Coronary artery (tissue), 2 donors: ENCODE measurements at places on chromosomes 5 and 9.

GRCh38 chr5:97888439-97888838 is 705.4 kb upstream of the RIOK2 start:
- no peak for DNase-seq

- no peak for DNase-seq
These were observed 19.7 kb downstream of the NAA35 start for GRCh38 chr9:85960688-85961093.

DNA sequence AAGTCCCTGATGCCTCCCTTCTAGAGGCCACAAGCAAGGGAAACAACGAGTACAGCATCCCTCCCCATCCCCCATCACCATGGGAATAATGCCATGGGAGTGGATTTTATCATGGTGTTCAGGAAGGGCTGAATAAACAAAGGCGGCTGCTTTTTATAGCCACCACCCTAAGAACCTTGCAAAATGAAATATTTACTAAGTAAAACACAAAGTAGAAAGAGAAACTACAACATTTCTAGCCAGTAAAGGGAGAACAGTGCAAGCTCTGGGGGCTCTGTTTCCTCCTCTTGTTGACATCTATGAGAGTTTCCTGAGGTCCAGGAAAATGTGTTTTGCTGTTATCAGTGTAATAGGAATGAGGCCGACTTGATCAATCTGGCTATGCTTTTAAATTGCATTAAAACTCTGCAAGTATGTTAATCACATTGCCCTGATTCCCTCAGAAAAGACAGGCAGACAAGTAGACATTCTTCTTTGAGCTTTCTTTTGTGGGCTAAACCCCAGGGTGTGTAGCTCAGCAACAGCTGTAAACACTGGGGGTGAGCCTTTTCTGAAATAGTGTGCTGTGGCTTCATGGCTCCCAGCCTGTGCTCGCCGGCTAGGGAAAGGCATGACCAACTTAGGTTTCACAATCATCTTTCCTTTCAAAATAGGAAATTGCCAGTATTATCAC is 31.1 kb downstream of the SV2C start:
- DNase-seq, result no peak

GRCh38 chr5:13354611-13355010 is 589.9 kb downstream of the DNAH5 start:
- no peak for DNase-seq

- no peak for DNase-seq
These were observed 47.8 kb upstream of the FYB1 start for GRCh38 chr5:39267186-39267585.
